ENCODE measurements at places on chromosomes 7 and 10.
A peak's percentile ranks its signal among the peaks of the same experiment; 100 is the strongest.

DNA sequence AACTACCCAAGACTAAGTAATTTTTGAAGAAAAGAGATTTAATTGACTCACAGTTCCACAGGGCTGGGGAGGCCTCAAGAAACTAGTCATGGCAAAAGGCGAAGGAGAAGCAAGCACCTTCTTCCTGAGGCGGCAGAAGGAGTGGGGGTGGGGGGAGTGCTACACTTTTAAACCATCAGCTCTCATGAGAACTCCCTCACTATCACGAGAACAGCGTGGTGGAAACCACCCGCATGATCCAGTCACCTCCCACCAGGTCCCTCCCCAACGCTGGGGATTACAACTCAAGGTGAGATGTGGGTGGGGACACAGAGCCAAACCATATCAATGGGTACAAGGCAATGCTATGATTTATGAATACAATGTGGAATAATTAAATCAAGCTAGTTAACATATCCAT is 241.9 kb downstream of the PTPRN2 start:
- DNase-seq, result no peak

DNA sequence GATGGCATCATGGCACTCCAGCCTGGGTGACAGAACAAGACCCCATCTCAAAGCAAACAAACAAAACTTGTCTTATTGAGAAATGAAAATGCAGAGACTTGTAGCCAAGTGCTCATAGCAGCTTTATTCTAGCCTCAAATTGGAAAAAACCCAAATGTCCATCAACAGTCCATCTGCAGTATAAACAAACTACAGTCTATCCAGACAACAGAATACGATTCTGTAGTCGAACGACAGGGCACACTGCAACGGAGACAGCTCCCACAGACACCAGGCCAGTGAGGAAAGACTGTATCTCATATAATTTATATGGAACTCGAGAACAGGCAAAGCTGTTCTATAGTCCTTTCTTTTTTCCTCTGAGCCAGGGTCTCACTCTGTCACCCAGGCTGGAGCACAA is 40.8 kb upstream of the SUN1 start:
- DNase-seq, result no peak

- DNase-seq, result peak; percentile 22
These were observed 169.3 kb downstream of the FAM107B start for GRCh38 chr10:14605231-14605925.

DNA sequence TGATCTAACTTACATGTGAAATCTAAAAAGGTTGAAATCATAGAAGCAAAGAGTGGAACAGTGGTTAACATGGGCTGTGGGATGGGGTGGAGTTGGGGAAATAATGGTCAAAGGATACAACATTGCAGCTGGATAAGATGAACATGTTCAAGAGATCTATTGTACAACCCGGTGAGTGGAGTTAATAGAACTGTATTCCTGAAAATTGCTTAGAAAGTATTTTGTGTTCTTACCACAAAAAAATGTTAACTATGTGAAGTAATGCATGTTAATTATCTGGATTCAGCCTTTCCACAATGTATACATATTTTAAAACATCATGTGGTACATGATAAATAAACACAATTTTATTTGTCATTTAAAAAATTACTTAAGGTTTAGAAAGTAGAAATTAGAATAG is 271.0 kb upstream of the LRRTM3 start:
- no peak for DNase-seq

DNA sequence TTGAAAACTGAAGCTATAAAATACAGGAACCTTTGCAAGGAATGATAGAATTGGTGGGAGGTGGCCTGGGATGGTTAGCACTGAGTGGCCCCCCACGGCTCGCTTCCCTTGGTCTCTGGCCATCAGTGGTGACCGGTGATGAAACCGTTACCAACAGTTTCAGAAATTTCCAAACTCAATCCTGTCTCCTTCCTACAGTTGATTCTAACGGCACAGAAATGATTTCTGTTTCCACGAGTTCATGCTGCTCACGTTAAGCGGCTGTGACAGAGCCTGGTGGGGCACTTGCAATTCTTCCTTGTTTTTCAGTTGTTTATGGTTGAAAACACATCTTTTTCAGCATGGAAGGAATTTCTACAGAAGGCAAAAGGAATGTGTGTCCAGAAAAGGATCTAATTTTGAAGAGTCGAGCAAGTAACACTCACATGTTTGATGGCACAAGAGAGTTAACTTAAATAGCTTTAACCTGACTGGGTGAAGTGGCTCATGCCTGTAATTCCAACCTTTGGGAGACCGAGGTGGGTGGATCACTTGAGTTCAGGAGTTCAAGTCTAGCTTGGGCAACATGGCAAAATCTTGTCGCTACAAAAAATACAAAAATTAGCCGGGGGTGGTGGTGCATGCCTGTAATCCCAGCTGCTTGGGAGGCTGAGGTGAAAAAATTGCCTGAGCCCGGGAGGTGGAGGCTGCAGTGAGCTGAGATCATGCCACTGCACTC is 100.1 kb downstream of the DNAJB6 start:
- no peak for DNase-seq

DNA sequence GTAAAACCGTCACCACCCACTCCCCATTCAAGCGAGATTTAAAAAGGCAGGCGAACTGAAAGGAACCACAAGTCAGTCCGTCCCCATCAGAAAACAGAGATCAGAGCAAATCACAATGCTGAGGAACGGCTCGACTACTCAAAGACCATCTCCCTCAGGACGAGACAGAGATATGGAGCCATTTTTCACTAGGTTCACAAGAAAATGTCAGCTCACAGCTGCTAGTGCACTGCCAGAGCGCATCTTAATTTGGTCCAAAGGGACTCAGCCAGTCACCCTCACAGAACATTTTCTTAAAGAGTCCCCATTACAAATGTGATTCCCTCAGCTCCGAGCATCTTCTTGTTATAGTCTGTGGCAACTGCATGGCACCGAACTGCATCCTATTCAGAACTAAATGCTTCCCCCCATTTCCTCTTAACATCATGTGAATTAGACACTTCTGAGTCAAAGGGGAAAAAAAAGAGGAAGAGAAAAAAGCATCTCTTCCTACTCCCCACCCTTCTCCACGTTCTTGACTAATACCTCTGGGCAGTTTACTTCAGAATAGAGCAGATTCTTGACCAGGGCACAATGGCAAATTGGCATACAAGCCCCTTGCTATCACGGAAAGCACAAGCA is 683.9 kb downstream of the MAGI2 start:
- peak; percentile 2 for DNase-seq

DNA sequence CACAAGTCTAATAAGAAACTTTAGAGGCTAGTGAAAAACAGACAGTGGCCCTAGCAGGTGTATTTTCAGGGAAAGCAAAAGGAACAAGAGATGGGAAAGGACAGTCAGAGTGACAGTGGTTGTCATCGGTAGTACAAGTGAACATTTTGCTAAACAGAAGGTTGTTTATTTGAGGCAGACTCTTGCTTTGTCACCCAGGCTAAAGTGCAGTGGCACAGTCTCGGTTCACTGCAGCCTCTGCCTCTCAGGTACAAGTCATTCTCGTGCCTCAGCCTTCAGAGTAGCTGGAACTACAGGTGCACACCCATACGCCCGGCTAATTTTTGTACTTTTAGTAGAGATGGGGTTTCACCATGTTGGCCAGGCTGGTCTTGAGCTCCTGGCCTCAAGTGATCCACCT is 195.8 kb downstream of the RELN start:
- no peak for DNase-seq

DNA sequence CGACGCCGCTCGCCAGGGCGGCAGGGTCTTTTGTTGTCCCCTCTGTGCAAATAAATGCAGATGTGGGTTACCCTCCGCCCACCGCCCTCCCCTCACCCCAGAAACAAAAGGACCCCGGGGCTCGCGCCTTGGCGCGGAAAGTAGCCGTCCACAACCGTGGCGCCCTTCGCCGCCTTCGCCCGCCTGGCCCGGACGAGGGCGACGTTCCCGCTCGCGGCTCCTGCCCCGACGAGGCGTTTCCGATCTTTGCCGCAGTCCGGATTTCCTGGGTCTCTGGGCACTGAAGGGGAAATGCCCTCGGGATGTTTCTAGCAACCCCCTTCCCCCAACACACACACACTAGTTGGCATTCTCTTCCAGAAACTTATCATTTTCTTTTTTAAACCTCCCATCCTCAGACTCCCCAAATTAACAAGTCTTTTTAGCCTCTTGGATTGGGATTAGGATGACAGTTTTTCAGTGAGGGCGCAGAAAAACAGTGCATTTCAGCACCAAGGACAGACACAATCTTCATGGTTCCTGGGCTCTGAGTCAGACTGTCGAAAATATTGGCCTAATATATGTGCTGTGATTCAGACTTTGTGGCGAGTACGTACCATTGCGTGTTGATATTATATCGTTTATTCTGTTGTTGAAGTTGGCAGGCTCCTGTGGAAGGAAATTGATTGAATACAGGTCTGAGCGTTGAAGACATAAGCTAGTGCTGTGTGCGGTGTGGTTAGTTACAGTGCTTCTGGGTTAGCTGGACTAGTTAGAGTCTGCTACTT is 771 bp downstream of the PHYHIPL start:
- DNase-seq, result peak; percentile 88

DNA sequence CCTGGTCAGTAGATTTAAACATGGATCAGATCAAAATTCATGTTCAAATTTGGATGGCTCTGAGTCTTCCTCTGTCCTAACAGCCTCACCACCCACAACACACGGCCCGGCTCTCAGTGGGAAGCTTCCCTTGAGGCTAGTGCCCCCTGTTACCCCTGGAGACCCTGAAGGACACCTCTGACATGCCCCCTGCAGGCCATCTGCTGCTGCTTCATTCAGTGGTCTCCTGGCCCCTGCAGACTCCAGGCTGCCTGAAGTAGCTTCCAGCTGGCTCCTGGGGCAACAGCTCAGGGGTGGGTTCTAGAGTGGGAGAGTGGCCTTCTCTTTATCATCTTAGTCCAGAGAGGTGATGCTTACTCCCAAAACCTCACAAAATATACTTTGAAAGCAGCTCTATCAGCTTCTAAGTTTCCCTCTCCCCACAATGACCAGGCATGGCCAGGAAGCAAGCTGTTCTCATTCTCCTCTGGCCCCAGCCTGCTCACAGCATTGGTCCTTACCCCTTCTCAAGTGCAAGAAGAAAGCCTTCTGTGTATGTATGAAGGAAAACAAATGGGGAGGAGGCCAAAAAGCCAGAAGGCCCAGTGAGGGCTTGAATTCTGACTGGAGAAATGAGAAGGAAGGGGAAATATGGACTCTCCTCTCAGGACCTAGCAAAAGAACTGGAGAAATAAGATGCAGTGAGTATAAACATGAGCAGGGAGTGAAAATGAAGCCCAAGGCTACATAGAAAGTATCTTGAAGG is 189.6 kb upstream of the INHBA start:
- DNase-seq, result no peak

DNA sequence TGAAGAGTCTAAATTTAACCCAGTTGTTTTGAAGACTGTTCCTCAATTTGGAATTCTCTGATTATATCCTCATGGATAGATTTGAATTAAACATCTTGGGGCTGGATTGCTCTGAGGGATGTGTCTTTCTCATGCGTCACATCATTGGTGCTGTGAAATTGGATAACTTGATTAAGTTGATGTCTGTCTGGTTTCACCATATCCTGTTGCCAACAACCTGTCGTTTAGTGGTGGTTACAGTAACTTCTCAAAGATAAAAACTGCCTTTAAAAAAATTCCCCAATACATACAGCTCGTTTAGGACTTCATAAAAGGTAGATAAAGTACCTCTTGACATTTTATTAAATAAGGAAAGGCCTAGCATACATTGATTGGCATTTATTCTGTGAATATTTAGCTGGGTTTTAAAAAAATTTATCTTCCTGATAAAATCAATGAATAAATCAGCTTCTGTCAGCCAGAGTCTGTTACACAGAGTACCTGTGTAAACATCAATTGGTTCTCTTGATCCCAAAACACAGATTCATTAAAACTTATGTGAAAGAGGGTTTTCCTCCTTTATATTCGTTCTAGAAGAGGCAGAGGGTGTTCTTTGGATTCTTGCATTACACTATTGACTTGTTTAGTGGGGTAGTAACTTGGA is 10.5 kb downstream of the CRCP start:
- no peak for DNase-seq

DNA sequence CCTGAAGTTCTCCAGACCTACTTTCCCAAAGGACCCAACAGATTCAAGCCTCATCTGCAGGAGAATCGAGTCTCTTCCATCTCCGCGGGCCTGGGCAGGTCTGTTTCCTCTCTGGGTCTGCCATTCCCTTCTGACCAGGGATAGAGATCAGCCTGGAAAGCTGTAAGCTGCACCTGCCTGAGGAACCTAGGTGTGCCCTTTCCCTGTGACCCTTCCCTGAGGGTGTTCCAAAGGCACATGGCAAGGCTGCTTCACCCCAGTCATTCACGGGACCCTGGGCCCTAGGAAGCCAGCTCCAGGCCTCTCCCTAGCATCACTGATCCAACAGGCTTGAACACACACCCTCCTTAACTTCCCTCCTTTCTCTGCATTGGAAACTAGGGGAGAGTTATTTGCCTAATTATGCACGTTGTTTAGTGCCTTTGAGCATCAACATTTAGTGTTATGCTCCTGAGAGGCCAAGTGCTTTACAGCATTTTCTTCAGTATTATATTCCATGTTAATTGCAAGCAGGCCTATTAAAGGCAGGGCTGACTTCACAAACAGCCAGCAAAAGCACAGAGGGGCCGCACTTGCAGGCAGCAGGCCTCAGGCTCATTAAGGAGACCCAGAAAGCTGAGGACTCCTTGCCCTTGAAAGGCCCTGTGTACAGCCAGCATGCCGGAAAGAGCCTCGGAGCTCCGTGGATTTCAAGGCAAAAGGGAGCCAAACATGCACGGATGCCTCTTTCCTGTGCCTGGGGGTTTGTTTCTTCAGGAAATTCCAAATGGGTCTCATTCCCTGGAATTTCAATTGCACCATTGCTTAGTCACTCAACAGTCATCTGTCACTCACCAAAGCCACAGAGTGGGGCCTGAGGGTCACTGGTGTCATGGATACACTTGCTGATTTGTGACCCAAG is 91.0 kb upstream of the FAM20C start:
- no peak for DNase-seq

GRCh38 chr7:76254781-76255180 is 47.7 kb upstream of the HSPB1 start:
- DNase-seq, result no peak

- no peak for DNase-seq
These were observed 859.6 kb upstream of the KCND2 start for GRCh38 chr7:119413314-119413805.

DNA sequence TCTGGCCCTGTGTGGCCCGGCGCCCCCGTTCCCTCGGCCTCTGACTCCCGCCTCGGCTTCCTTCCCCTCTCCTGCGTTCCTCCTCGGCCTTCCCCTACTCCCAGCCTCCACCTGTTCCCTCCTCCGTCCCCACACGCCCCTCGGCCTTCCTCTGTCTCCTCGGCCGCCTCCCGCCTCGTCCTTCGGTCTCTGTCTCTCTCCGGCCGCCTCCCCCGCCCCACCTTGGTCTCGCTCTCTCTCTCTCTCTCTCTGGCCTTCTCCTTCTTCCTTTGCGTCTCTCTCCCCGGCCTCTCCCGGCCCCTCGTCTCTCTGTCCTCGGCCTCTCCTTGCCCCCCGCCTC is 588 bp downstream of the GET4 start:
- DNase-seq, result no peak

GRCh38 chr10:4070184-4070583 is 285.2 kb upstream of the KLF6 start:
- DNase-seq, result peak; percentile 36

DNA sequence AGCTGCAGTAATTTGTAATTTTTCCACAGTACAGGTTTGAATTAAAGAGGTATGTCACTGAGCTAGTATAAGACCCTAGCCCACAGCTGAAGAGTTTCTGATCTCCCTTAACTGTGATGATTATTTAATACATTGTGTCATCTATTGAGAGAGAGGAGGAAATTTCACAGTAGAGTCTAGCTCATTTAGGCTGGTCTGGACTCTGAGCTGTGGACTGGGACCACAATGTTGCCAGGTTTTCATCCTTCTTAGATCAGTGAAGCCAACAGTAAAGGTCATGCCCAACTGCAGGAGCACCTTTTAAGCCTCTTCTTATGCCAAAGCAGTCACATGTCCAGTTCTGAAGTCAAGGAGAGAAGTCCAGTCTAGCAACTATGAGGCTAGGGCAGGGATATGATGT is 8.9 kb downstream of the TES start:
- DNase-seq, result no peak
